Stimulated activated CD4-positive, alpha-beta T cell treated with anti-CD3 and anti-CD28 coated beads, Interleukin-1b, Interleukin-23, amount 100 ng/mL, for 24 hours (primary cell): ENCODE measurements at places on chromosomes 7 and 10.
A peak's percentile ranks its signal among the peaks of the same experiment; 100 is the strongest.

DNA sequence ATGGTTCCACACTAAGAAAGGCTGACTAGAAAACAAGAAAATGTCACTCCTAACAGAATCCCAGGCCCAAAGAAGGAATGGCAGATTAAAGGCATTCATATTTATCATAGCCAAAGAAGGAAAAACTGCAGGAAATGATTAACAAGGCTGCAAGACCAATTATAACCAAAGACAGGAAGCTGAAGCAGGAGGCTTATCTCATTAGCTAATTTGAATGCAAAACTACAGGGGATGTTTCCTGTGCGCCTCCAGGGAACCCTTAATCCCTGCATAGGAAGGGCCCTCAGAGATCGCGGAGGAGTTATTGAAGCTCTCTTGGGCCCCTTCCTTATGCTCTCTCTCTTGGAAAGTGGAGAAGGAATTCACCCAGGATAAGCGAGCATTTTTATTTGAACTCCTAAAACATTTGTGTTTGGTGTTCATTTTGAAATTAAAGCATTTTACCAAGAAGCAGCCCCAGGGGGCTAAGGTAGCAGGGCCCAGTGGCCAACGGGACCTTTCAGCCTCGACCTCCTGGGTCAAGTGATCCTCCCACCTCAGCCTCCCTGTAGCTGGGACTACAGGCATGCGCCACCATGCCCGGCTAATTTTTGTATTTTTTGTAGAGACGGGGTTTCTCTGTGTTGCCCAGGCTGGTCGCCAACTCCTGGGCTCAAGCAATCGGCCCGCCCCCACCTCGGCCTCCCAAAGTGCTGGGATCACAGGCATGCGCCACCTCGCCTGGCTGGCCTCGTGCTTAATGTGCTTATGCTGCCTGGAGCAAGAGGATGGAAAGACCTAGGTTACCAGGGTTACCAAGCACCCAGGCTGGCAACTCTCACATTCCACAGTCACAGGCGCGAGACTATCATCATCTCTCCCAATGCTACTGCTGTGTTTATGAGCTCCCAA is 24.1 kb upstream of the PROSER2 start:
- no peak for DNase-seq

DNA sequence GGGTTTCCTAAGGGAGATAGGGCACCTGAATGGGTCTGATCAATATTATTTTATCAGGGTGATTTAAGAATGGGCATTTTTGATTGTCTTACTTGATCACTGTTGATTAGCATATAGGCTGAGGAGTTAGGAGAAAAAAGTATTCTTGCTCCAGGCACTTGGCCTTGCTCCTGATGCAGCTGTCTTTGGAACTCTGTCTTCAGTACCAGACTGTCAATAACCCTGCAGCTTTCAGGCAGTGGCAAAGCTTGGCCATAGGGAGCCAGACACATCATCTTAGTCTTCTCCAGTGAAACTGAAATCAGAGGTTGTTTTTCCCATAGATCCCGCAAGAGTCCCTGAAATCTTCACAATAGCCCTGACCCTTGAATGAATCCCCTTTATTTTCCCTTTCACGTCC is 47.2 kb downstream of the EXOC4 start:
- DNase-seq: no peak

DNA sequence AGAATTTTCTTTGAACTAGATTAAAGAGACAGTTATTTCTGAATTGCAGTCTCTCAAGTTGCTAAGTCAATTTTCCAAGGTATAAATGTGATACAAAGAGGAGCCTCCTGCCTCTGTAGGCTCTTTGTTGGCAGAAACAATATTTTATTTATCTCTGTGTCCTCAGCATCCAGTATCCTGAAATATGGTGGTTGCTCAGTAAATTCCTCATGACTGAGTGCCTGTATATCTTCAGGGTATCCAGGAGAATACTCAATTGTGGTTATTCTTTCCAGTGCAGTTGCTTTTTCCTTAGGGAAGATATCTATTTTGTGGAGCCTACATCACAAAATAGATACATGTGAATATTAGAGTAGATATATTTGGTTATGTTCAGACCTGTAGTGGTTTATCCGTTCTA is 144.8 kb upstream of the FERD3L start:
- no peak for DNase-seq

GRCh38 chr7:81503336-81503735 is 266.5 kb downstream of the HGF start:
- no peak for DNase-seq

- no peak for DNase-seq
These were observed 34.2 kb upstream of the NEBL start for GRCh38 chr10:20931156-20931795.

- DNase-seq: peak; percentile 68
These were observed at the start of gene MIOS for GRCh38 chr7:7566651-7567611. Gene MIOS (plus strand): TSS chr7:7566884. CDS start chr7:7572476, 5,592 bp downstream.

DNA sequence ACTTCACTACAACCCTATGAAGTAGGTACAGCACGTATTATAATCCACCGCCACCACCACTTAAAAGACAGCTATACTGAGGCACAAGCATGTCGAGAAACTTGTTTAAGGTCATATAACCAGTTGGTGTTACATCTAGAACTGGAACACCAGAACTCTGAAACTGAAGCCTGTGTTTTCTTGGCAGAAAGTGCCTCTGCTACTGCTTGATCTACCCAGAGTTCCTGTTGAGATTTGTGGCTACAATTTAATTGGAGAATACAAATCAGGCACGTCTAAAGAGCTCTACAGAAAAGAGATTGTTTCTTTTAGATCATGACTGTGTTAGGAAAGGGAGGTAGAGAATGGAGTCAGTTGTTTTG is 4.3 kb upstream of the ADD3 start:
- DNase-seq: no peak

DNA sequence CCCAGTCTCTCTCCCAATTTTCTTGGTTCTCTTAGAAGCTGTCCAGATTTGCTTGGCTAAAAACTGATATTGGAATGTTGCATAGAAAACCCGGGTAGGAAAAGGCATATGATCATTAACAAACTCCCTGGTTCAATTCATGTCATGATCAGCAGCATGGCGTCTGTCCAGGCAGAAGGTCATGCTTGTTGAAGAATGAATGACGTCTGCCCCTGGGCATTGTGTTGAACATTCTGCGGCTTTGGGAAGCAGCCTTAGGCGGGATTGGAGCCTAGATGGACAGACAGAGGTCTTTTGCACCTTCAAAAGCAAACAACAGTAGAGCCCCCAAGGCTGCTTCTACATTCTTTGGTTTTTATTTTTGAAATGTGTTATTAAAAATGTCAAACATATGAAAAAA is 7.7 kb upstream of the MINDY3 start:
- no peak for DNase-seq

DNA sequence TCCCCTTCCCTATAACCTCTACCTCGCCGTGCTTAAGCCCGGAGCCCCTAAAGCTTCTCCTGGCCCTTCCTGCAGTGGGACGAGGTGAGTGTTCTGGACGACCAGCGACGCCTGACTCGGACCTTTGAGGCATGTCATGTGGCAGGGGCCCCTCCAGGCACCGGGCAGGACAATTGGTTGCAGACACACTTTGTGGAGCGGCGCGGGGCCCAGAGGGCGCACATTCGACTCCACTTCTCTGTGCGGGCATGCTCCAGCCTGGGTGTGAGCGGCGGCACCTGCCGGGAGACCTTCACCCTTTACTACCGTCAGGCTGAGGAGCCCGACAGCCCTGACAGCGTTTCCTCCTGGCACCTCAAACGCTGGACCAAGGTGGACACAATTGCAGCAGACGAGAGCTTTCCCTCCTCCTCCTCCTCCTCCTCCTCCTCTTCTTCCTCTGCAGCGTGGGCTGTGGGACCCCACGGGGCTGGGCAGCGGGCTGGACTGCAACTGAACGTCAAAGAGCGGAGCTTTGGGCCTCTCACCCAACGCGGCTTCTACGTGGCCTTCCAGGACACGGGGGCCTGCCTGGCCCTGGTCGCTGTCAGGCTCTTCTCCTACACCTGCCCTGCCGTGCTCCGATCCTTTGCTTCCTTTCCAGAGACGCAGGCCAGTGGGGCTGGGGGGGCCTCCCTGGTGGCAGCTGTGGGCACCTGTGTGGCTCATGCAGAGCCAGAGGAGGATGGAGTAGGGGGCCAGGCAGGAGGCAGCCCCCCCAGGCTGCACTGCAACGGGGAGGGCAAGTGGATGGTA is 9.2 kb downstream of the EPHB6 start:
- DNase-seq: no peak

- DNase-seq: no peak
These were observed 16.0 kb downstream of the BMPER start for GRCh38 chr7:33921216-33921938.
